Mesothelial cell of epicardium (in vitro differentiated cells): ENCODE measurements at places on chromosomes 1 and 21. TPM values are rescaled to one million over a fixed set of nuclear protein-coding genes. Genes with fewer than 3 reads are reported as not detected.

GRCh38 chr1:171610385-171610784 is 11.7 kb upstream of the MYOCOS start:
- peaks cover 9% of the 10 kb centered on the region for H3K4me1 ChIP-seq
- H3K4me3 ChIP-seq = no peak overlapping the region
- no peak overlapping the region for H3K27ac ChIP-seq
- H3K27me3 ChIP-seq = no peaks in the 10 kb centered on the region

- no peaks in the 10 kb centered on the region for H3K36me3 ChIP-seq
- DNase-seq = no peak
- no peak overlapping the region for H3K4me3 ChIP-seq
- peaks cover 41% of the 10 kb centered on the region for H3K27me3 ChIP-seq
These were observed 85.1 kb upstream of the CSF3R start for GRCh38 chr1:36567601-36568341.

DNA sequence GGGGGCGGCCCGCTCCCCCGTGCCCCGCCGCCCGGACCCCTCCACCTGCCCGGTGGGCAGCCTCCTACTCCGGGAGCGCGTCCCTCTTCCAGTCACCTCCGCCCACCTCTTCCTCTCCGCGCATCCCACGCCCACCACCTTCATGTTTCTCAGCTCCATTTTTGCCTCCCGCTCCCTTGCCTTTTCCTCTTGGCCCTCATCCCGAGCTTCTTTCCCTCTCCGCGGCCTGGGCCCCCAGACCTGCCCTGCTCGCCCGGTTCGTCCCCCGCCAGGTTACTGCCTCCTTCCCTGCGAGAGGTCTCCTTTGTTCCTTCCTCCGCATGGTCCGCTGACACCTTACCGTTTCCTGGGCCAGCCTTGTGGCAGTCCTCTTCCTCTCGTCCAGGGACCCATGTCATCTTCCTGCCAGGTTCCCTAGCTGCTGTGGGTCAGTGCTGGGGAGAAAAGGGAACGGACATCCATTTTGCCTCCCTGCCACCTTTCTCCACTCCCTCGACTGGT is 563 bp downstream of the QSOX1 start:
- H3K36me3 ChIP-seq = peaks cover 1% of the 10 kb centered on the region
- H3K4me1 ChIP-seq = peaks cover 18% of the 10 kb centered on the region
- DNase-seq = no peak
- H3K4me3 ChIP-seq = peak overlapping the region; percentile 91

DNA sequence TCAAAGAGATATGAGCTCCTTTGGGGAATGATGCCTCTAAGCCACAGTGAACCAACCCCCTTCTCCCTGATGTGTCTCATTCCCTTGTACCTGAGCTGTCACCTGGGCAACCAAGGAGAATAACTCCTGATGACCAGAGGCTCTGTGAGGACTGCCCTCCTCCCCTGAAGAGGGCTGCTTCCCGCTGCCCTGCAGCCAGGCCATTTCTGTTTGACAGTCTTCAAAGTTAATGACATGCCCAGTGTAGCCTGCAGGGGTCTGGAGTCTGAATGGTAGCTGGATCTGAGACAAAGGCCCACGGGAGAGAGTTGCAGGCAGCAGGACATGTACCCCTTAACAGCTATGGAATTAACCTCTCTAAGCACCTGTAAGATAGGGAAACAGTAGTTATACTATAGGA is 3.4 kb upstream of the SLFNL1 start:
- no peak overlapping the region for H3K27ac ChIP-seq
- no peak overlapping the region for H3K4me3 ChIP-seq
- H3K27me3 ChIP-seq = no peaks in the 10 kb centered on the region
- no peak for DNase-seq
- H3K36me3 ChIP-seq = peaks cover 23% of the 10 kb centered on the region
- no peaks in the 10 kb centered on the region for H3K4me1 ChIP-seq

- H3K27ac ChIP-seq = peak overlapping the region; percentile 26
- H3K4me3 ChIP-seq = no peak overlapping the region
- peaks cover 11% of the 10 kb centered on the region for H3K36me3 ChIP-seq
- H3K4me1 ChIP-seq = peaks cover 22% of the 10 kb centered on the region
- H3K27me3 ChIP-seq = no peaks in the 10 kb centered on the region
These were observed 14.4 kb downstream of the FRRS1 start for GRCh38 chr1:99751877-99752504.

DNA sequence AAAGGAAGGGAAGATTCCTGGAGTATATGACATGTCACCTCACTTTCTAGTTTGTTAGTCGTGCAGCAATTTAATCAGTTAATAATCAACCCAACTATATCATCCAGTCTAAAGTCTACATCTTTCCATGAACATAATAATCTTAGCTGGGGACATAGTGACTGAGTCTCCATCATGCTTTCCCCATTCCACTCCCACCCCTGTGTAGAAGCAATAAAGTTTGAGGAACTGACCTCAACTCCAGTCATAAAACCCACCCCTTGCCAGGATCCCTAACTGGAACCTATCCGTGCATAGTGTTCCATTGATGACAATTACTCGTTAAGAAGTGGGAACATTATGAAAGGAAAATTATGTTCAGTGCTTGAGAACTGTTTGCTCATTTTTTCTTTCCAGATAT is 48.9 kb upstream of the MROH9 start:
- no peak overlapping the region for H3K27ac ChIP-seq
- peaks cover 5% of the 10 kb centered on the region for H3K4me1 ChIP-seq
- H3K27me3 ChIP-seq = peaks cover 34% of the 10 kb centered on the region

DNA sequence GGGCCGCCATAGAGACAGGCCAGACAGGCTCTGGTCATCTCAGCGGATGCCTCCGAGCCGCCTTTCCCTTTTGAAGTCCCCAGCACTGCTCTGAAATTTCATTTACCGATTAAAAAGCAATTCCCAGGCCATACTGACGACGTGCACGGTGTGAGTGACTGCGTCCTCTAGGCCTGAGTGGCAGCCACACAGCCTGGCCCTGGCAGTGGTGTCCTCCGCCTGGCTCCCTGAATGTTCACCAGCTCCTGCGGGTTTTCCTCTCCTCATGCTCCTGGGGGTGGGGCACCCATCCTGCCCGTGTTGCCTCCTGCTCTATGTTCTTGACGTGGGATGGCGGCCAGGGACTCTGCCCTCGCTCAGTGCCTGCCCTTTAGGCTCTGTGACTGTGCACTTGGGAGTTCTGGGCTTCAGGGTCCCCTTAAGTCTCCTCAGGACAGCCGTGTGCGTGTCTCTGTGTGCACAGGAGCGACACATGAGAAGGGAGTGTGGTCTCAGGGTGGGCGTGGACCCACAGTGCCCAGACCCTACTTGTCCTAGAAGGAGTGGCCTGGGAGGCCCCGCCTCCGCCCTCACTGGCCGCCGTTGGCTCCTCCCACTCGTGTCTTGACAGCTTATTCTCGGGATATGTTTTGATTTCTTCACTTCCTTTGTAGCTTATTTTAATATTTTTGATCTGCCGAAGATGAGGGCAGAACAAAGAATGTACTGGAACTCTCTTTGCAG is 3.6 kb downstream of the SKI start:
- H3K27ac ChIP-seq = peak overlapping the region; percentile 96
- H3K4me1 ChIP-seq = peaks cover 61% of the 10 kb centered on the region
- H3K36me3 ChIP-seq = no peaks in the 10 kb centered on the region
- no peak for DNase-seq

GRCh38 chr1:12376236-12377045 is 146.6 kb downstream of the VPS13D start:
- peaks cover 56% of the 10 kb centered on the region for H3K4me1 ChIP-seq
- H3K4me3 ChIP-seq = no peak overlapping the region
- H3K27ac ChIP-seq = peak overlapping the region; percentile 88
- H3K27me3 ChIP-seq = no peaks in the 10 kb centered on the region
- DNase-seq = no peak

LTN1 gene
- 30.6 to 34.3 TPM (median 31.1 TPM) in 3 replicates for total RNA-seq

SGIP1 gene
- total RNA-seq = 8.6 to 11.9 TPM (median 9.8 TPM) in 3 replicates
